Activated T-cell treated with anti-CD3 and anti-CD28 coated beads for 24 hours (primary cell): ENCODE measurements at places on chromosomes 2 and 18.

GRCh38 chr18:49024804-49025421, 74.1 kb upstream of the SMAD7 start:
- DNase-seq, result no peak

DNA sequence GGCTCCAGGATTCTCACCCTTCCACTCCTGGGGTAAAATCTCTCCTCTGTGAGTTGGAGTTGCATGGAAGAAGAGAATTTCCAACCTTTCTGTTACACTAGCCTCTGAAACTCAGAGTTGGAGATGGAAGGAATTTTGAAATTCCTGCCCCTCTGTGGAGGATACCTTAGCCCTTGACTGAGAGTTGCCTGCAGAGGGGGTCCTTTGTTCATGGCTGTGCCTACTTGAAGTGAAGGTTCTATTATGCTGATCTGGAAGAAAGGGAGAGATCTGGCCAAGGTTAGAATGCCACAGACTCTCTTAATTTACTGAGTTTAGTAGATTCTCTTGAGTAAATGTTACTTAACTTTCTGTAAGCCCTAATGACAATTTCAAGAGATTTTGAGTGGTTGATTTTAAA, 626.6 kb upstream of the GYPC start:
- no peak for DNase-seq

DNA sequence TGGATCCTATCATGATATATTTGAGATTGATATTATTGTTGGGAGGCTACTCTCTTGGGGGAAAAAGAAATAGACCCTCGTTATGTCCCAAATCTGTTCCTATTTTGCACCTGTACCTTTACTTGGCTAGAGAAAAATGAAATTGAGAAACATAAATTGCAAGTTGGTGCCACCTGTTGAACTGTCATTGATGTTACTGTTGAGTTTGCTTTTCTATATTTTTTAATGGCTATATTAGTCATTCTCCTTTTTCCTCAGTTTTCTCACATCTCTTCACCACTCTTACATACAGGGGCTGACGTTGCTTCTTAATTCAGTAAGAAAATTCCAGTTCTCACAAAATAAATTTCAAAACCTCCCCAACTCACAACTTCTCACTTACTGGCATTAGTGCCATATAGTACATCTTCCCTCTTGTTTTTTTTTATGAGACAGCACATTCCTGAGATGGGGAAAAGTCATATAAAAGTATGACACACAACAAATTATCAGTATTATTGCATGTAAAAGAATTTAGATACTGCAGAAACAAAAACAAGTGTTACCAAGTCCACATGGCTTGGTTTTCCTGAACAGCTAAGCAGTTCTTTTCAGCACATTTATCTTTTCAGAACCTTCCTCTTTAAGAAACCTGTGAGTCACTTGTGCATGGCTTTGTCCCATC, 348.3 kb upstream of the DSEL start:
- no peak for DNase-seq

GRCh38 chr2:226799976-226800940, 638 bp upstream of the IRS1 start:
- no peak for DNase-seq

- no peak for DNase-seq
Observed at GRCh38 chr2:219350710-219351221, 18.2 kb upstream of the RESP18 start.
